ENCODE measurements at places on chromosomes 3 and 15. TPM values are rescaled to one million over a fixed set of nuclear protein-coding genes. Genes with fewer than 3 reads are reported as not detected.

Gene RTP1
- not detected for total RNA-seq

Gene CD200
- 3.9 TPM for total RNA-seq

Gene CAND2
- 12.5 TPM for total RNA-seq

Gene GOLGA8R
- 3.2 TPM for total RNA-seq

Gene C3orf20
- total RNA-seq, result 0.49 TPM

GRCh38 chr3:23940775-23941174 lies 4.3 kb upstream of the NR1D2 start:
- no peak for DNase-seq
- H3K27ac ChIP-seq, result no peak overlapping the region
- no peaks in the 10 kb centered on the region for H3K36me3 ChIP-seq
- H3K4me3 ChIP-seq, result no peak overlapping the region

DNA sequence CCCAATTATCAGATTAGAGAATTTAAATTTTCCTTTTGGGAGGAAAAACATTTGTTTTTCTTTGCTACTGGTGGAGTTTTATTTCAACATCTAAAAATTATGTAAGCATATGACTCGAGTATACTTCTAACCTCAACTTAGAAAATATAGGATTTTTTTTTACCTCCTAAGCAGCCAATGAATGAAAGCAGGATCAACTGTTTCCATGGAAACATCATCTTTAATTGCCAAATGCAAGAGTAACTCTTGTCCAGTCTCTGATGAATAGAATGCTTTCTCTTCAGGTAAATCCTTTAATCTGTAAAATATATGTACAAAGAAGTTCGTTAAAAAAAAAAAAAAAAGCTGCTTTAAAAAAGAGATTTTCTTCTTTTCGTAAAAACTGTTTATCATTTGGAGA lies 93.6 kb downstream of the CNTN3 start:
- H3K4me3 ChIP-seq, result no peak overlapping the region
- no peaks in the 10 kb centered on the region for H3K27me3 ChIP-seq
- no peak for DNase-seq
- no peak overlapping the region for H3K27ac ChIP-seq

- no peak for DNase-seq
- H3K27ac ChIP-seq, result no peak overlapping the region
- H3K36me3 ChIP-seq, result no peaks in the 10 kb centered on the region
- H3K4me3 ChIP-seq, result no peak overlapping the region
Measured at GRCh38 chr3:133599280-133599679, 25.8 kb downstream of the CDV3 start.

DNA sequence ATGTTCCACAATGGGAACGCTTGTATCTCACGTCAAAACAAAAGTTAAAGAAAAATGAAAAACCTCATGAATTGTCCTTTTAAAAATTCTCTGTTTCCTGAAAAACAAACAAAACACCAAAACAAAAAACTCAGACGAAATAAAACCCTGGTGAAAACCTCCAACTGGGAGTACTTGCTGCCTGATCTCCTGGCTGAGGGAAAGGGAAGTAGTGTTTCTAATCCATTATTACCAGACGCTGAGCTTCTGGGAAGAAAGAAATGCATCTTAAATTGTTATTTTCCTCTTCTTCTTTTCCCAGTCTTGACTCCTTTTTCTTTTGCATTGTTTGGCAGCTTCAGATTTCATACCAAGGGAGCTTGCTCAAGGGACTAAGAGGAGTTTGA lies 243.2 kb upstream of the RGMA start:
- no peak overlapping the region for H3K27ac ChIP-seq
- no peak overlapping the region for H3K4me3 ChIP-seq
- DNase-seq, result no peak
- H3K4me1 ChIP-seq, result no peaks in the 10 kb centered on the region
- no peaks in the 10 kb centered on the region for H3K27me3 ChIP-seq
- no peaks in the 10 kb centered on the region for H3K36me3 ChIP-seq

- H3K4me1 ChIP-seq, result peaks cover 11% of the 10 kb centered on the region
- H3K36me3 ChIP-seq, result no peaks in the 10 kb centered on the region
- DNase-seq, result no peak
- H3K27ac ChIP-seq, result no peak overlapping the region
- H3K4me3 ChIP-seq, result no peak overlapping the region
- no peaks in the 10 kb centered on the region for H3K27me3 ChIP-seq
Measured at GRCh38 chr15:90667073-90667754, 49.9 kb upstream of the BLM start.

DNA sequence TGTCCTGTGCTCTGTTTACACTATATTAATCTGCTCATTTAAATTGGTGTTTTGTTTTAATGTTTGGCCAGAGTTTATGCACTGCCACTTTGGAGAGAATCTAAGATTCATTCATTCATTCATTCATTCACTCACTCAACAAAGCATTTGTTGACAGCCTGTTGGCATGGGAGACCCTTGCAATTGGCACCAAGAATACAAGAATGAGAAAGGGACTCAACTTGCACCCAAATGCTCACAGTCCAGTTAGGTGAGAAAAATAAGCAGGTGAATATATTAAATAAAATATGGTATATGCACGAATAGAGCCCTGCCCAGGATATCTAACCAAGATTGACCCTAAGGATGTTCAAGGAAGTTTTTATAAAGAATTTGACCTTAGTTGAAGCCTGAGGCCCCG lies 80.4 kb downstream of the TGFBR2 start:
- H3K27me3 ChIP-seq, result no peaks in the 10 kb centered on the region
- peaks cover 93% of the 10 kb centered on the region for H3K4me1 ChIP-seq
- H3K36me3 ChIP-seq, result peaks cover 6% of the 10 kb centered on the region
- H3K27ac ChIP-seq, result no peak overlapping the region
- no peak overlapping the region for H3K4me3 ChIP-seq

DNA sequence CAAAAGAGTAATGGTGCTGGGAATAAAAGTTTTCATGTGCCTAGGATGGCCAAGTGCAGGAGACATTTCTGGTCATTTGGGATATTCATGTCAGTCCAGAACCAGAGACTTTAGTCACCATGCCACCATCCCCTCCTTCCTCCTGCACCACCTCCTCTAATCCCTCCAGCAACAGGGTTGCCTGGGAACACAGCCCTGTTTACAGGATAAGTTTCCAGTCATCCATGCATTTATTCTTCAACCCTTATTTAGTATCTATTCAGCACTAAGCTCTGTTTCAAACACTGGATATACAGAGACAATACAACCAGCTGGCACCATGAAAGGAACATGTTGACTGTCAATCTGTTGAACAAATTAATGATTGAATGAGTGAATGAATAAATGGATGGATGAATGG lies 211.7 kb downstream of the CLSTN2 start:
- no peak overlapping the region for H3K4me3 ChIP-seq
- no peaks in the 10 kb centered on the region for H3K27me3 ChIP-seq
- no peak for DNase-seq
- H3K27ac ChIP-seq, result no peak overlapping the region

DNA sequence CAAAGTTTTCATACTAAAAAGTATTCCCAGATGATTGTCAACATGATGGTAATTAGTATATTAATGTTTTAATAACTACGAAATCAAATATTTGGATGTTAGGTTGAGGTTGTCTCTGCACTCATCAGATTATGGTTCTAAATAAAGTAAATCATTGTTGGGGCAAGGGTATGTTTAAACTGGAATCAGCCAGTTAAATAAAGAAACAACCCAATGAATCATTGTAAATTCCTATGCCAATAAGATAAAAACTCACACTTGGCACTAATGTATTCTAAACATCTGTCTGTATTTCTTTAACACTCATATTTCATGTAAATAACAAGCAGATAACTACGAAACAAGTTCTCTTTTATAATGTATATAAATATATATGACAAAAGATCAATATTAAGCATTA lies 92.7 kb downstream of the PEAK1 start:
- no peak overlapping the region for H3K4me3 ChIP-seq
- no peaks in the 10 kb centered on the region for H3K36me3 ChIP-seq
- no peak for DNase-seq
- H3K27ac ChIP-seq, result no peak overlapping the region
- H3K27me3 ChIP-seq, result no peaks in the 10 kb centered on the region

DNA sequence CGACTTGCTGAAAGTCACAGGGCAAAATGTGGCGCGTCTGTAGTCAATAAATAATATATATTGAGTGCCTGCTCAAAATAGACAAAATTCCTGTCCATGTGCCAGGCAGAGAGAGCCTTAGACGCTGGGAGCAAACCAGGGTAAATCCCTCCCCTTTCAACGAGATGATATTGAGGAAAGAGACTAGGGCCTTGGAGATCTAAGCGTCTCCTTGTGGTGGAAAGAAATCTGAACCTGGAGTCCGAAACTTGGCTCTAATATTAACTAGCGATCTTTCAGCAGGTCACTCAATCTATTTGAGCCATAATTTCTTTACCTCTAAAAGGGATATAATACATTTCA lies 348 bp upstream of the DPP8 start:
- peak overlapping the region; percentile 86 for H3K27ac ChIP-seq
- H3K27me3 ChIP-seq, result no peaks in the 10 kb centered on the region
- peaks cover 35% of the 10 kb centered on the region for H3K4me1 ChIP-seq
- H3K36me3 ChIP-seq, result no peaks in the 10 kb centered on the region
- H3K4me3 ChIP-seq, result peak overlapping the region; percentile 99

- no peaks in the 10 kb centered on the region for H3K4me1 ChIP-seq
- no peaks in the 10 kb centered on the region for H3K27me3 ChIP-seq
- no peak overlapping the region for H3K4me3 ChIP-seq
- no peak overlapping the region for H3K27ac ChIP-seq
- H3K36me3 ChIP-seq, result no peaks in the 10 kb centered on the region
Measured at GRCh38 chr3:173857154-173857553, 459.6 kb downstream of the NLGN1 start.

DNA sequence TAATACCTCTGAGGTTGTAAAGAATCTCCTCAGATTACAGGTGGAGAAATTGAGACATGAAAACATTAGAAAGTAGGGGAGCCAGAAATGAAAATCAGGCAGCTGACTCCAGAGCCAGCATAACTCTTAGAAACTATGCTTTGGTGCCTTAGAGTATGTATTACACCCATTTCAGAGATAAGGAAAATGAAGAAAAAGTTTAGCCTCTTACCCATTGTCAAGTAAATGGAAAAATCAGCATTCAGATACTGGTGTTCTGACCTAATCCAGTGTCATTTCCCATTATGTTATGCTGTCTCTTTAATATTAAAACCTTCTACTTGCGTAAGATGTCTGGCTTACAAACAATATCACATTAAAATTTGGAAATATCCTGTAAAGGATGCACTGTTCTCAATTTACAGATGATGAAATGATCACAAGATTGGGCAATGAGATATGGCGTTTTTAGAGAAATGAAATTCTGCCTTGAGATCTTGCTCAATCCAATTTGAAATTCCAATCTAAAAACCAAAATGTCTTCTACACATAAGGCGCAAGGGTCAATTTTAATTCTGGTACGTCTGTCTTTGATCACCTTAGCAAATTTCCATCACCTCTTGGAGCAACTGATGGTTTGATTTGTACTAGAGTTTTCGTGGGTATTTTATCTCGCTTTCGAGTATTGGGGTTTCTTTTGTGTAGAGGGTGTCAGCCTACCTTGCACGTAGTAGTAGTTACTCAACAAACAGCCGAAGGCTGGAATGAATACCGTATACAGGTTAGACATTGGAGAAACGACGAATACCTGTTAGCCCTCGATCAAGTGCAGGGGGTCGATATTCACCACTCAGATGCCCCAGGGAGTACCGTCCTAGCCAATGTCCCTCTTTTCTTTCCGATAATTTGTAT lies 902 bp upstream of the ZCWPW2 start:
- no peaks in the 10 kb centered on the region for H3K27me3 ChIP-seq

All from vagina (tissue), 2 donors.